B cell (primary cell): ENCODE measurements at places on chromosomes 3 and 15. TPM values are rescaled to one million over a fixed set of nuclear protein-coding genes. Genes with fewer than 3 reads are reported as not detected.

Gene MASP1
- total RNA-seq = not detected in 2 replicates

Gene DCLK3
- not detected in 2 replicates for total RNA-seq

- H3K27me3 ChIP-seq = no peaks in the 10 kb centered on the region
- H3K4me1 ChIP-seq = peaks cover 73% of the 10 kb centered on the region
- peaks cover 35% of the 10 kb centered on the region for H3K36me3 ChIP-seq
These were observed 6.8 kb downstream of the CSK start for GRCh38 chr15:74788683-74789151.

Gene MEX3B
- 0.59 and 0.63 TPM in 2 replicates for total RNA-seq

Gene IMPG2
- 0.44 and 0.53 TPM in 2 replicates for total RNA-seq

DNA sequence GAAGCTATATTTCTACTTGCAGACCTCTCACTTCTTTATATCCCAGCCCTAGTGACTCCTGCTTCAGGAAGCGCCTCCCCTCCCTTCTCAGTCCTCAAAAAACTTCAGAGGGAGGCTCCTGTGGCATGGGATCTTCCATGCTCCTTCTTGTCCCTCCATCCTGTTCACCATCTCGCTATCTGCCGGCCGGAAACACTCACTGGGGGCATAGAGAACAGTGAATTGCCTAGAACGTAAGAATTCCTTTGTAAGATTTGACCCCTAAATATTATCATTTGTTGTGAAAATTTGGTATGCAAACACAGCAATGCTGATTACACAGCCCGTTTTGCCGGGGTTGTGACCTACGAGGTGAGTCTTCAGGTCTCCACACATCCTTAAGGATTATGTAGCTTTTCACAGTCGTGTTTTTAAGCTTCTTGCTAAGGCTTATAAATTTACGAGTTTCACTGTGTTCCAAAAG lies 218.7 kb upstream of the ATP10A start:
- peaks cover 18% of the 10 kb centered on the region for H3K4me1 ChIP-seq
- peak overlapping the region; percentile 42 for H3K27ac ChIP-seq
- H3K4me3 ChIP-seq = peak overlapping the region; percentile 83
- H3K36me3 ChIP-seq = no peaks in the 10 kb centered on the region

DNA sequence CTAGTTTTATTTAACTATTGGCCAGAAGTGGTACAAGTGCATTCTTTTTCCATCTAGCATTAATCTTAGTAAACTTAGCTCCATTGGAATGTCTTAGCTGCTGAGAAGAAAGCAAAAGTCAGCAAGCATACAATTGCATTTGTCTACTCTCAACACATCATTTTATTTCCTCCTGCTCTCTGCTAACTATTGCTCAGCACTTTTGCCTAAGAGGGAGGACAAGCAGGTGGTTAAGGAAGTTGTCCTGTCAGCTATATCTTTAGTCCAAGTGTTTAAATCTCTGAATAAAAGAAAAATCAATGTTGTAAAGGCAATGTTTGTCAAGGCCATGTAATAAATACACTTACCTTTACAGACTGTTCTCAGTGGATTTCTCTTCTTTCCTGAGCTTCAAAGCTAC lies 51.0 kb downstream of the FHIT start:
- no peak overlapping the region for H3K4me3 ChIP-seq
- H3K27me3 ChIP-seq = no peaks in the 10 kb centered on the region
- no peak for DNase-seq
- no peaks in the 10 kb centered on the region for H3K36me3 ChIP-seq
- H3K4me1 ChIP-seq = no peaks in the 10 kb centered on the region
- H3K27ac ChIP-seq = no peak overlapping the region

- H3K27ac ChIP-seq = no peak overlapping the region
- no peak for DNase-seq
- H3K4me1 ChIP-seq = peaks cover 46% of the 10 kb centered on the region
- no peaks in the 10 kb centered on the region for H3K36me3 ChIP-seq
These were observed 44.3 kb downstream of the PDIA5 start for GRCh38 chr3:123110976-123111615.

- no peak overlapping the region for H3K4me3 ChIP-seq
- H3K27me3 ChIP-seq = no peaks in the 10 kb centered on the region
- DNase-seq = no peak
- H3K27ac ChIP-seq = no peak overlapping the region
These were observed 4.9 kb upstream of the TMEM212 start for GRCh38 chr3:171838218-171838720.

DNA sequence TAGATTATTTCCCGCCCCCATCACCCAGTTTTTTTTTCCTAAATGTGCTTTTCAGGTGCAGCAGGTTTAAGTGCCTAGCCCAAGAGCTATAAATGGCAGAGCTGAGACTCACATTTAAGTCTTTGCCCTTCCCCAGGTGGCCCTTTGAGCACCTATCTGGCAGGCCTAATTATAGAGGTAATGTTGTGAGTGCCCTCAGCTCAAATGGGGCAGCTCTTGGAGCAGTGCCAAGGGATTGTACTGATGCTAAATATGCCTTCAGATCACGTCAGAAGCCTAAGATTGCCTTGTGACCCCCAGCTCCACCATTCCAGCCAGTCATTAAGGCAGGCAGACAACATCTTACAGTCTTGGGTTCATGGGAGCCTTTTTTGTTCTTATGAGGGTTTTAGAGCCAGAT lies 159.5 kb downstream of the RPLP1 start:
- no peak overlapping the region for H3K4me3 ChIP-seq
- H3K27me3 ChIP-seq = no peaks in the 10 kb centered on the region
- H3K36me3 ChIP-seq = no peaks in the 10 kb centered on the region
- no peak for DNase-seq

GRCh38 chr15:38642689-38643270 lies 78.2 kb upstream of the RASGRP1 start:
- H3K4me3 ChIP-seq = no peak overlapping the region
- H3K27me3 ChIP-seq = no peaks in the 10 kb centered on the region
- peak overlapping the region; percentile 32 for H3K27ac ChIP-seq
- DNase-seq = peak; percentile 44

DNA sequence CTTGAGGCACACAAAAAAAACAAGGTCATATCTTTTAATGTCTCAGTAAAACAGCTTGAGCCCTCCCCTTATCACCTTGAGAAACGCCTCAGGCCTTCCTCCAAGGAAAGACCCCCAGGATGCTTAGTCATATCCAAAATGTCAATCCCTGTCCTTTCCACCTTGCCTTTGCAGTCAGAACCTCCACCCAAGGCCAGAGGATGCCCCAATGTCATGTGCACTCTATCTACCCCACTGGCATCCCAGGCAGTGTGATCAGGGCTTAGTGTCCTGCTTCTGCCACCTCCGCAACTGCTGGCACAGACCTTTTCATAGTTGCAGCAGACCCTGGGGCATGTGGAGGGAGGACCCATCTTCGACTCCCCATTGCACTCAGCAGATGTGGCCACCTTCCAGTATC lies 268.0 kb upstream of the LRRFIP2 start:
- H3K4me3 ChIP-seq = no peak overlapping the region
- no peaks in the 10 kb centered on the region for H3K27me3 ChIP-seq
- DNase-seq = no peak
- H3K27ac ChIP-seq = no peak overlapping the region

DNA sequence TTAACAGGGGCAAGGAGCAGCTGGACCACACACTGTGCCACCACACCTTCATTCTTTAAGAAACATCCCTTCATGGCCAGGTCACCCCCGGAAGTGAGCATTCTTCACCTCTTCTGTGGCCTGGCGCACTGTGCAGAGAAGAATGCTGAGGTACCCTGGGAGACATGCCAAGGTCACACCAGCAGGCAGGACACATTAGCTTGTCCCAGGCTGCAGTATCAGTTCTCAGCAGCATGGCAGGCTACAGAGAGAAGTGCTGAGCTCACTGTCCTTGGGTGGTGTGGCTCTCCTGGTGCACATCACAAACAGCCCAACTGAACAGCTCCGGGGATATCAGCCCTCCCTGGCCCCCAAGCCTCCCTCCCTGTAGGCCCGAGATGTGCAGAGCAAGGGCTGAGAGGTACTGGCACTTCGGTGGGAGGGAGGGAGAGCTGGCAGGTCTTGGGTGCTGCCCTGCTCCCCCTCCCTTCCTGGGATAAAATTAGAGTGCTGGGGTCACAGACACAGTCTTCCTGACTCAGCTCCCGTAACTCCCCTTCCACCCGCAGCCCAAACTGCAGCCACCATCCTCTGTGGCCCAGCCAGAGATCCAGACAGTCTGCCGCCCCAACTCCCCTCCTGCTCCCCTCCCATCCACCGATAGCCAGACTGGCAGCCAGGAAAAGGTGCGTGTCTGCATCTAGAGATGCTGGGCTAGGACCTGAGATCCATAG lies 13.4 kb downstream of the SEMA7A start:
- no peaks in the 10 kb centered on the region for H3K27me3 ChIP-seq
- H3K4me1 ChIP-seq = peaks cover 62% of the 10 kb centered on the region
- DNase-seq = no peak
- H3K4me3 ChIP-seq = no peak overlapping the region
- H3K36me3 ChIP-seq = peaks cover 47% of the 10 kb centered on the region

Gene ZNF80
- total RNA-seq = 0.27 and 0.42 TPM in 2 replicates

Gene SERPINI1
- total RNA-seq = 5.6 and 7.0 TPM in 2 replicates

GRCh38 chr3:37287776-37288175 lies 113.4 kb upstream of the LRRFIP2 start:
- H3K27ac ChIP-seq = no peak overlapping the region
- H3K36me3 ChIP-seq = peaks cover 15% of the 10 kb centered on the region
- no peaks in the 10 kb centered on the region for H3K27me3 ChIP-seq
- H3K4me3 ChIP-seq = no peak overlapping the region

DNA sequence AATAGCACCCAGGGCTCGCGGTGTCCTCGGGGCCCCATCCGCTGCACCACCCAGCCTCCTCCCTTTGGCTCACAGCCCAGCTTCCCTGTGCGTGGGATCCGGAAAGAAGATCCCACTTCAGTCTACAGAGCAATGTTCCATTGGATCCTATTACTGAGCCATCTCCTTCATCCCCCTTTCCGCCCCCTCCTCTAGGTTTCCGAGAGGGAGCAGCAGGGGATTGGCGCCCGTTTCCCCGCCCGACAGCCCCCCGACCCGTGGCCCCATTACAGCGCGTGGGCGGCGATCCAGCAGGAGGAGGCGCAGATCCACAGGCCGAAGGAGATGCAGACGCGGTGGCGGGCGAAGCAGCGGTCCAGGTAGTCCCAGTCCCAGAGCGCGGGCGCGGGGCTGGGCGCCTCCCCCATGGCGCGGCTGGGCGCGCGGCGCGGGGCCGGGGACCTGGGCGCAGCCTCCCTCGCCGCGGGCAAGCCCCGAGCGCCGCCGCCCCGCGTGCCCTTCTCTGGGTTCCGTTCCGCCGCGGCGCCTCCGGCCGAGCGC lies 340 bp downstream of the TMEM44 start:
- no peak overlapping the region for H3K27ac ChIP-seq
- no peak for DNase-seq
- H3K4me1 ChIP-seq = peaks cover 5% of the 10 kb centered on the region
- peak overlapping the region; percentile 30 for H3K4me3 ChIP-seq
- no peaks in the 10 kb centered on the region for H3K36me3 ChIP-seq

DNA sequence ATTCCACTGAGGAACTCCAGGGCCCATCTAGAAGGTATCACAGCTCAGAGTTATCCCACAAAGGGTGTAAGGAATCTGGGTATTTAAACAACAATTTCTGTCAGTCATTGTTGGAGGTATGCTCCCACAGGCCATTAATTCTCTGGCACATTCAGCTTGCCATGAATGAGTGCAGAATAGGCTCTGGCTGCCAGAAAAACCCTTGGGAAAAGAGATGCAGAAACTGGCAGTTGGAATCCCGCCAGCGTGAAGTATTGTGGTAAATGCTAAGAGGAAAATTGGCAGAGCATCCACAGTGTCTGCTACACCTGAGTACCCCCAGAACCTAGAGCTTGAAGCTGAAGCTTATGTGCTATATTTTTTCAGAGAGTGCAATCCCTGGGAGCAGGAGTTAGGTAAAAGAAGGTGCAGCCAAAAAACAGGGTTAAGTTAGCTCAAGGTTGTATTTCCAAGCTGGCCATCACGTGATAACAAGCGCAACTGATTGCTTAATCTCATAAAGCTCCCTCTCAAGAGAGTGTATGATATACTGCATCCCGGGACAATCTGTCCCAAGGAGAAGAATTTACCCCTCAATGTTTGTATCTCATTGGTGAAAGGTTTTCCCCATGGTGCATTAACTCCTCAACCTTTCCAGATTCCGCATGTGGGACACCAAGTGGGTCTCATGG lies 94.2 kb upstream of the ACP3 start:
- H3K4me3 ChIP-seq = no peak overlapping the region
- H3K4me1 ChIP-seq = no peaks in the 10 kb centered on the region
- no peak overlapping the region for H3K27ac ChIP-seq

Gene SST
- not detected in 2 replicates for total RNA-seq

Gene SH3GL3
- total RNA-seq = not detected in 2 replicates

GRCh38 chr3:163768048-163768447 lies 1310.2 kb downstream of the SI start:
- H3K4me3 ChIP-seq = no peak overlapping the region
- no peaks in the 10 kb centered on the region for H3K4me1 ChIP-seq
- H3K27ac ChIP-seq = no peak overlapping the region
- H3K36me3 ChIP-seq = no peaks in the 10 kb centered on the region
- H3K27me3 ChIP-seq = no peaks in the 10 kb centered on the region

GRCh38 chr15:85563328-85563727 lies 182.9 kb downstream of the AKAP13 start:
- no peaks in the 10 kb centered on the region for H3K4me1 ChIP-seq
- H3K27ac ChIP-seq = no peak overlapping the region
- peaks cover 14% of the 10 kb centered on the region for H3K36me3 ChIP-seq
- no peak for DNase-seq
- no peak overlapping the region for H3K4me3 ChIP-seq

- DNase-seq = no peak
- H3K4me1 ChIP-seq = no peaks in the 10 kb centered on the region
- no peak overlapping the region for H3K4me3 ChIP-seq
- no peaks in the 10 kb centered on the region for H3K36me3 ChIP-seq
These were observed 258.2 kb downstream of the SOX2 start for GRCh38 chr3:181969925-181970324.

Gene PCOLCE2
- not detected in 2 replicates for total RNA-seq

Gene SNX1
- total RNA-seq = 152 and 168 TPM in 2 replicates

GRCh38 chr3:143855183-143855582 lies 6.9 kb upstream of the SLC9A9 start:
- H3K36me3 ChIP-seq = no peaks in the 10 kb centered on the region
- no peaks in the 10 kb centered on the region for H3K27me3 ChIP-seq
- DNase-seq = no peak
- no peak overlapping the region for H3K4me3 ChIP-seq
- H3K27ac ChIP-seq = no peak overlapping the region

DNA sequence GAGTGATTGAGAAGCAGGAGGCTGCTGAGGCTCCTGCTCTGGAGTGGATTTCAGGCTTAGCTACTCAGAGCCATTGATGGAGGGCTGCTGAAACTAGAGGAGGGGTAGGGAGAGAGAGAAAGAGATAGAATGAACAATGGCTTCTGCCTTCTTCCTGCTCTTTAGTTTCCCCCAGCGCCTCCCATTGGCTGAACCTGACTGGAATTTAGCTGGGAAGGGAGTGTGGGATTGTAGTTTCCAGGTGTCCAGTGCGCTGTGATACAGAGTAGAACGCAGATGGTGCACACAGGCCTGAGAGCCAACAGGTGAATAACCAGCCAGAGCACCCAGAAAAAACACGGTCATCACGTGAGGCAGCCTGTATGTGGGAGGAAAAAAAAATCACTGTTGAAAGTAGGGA lies 140.1 kb downstream of the IL20RB start:
- H3K27ac ChIP-seq = no peak overlapping the region
- DNase-seq = no peak
- no peak overlapping the region for H3K4me3 ChIP-seq
- no peaks in the 10 kb centered on the region for H3K4me1 ChIP-seq
- H3K36me3 ChIP-seq = no peaks in the 10 kb centered on the region
